ENCODE measurements at places on chromosomes 2 and 18. TPM values are rescaled to one million over a fixed set of nuclear protein-coding genes. Genes with fewer than 3 reads are reported as not detected.

GRCh38 chr2:219073413-219074129, 12.8 kb upstream of the IHH start:
- peak; percentile 68 for DNase-seq

DNA sequence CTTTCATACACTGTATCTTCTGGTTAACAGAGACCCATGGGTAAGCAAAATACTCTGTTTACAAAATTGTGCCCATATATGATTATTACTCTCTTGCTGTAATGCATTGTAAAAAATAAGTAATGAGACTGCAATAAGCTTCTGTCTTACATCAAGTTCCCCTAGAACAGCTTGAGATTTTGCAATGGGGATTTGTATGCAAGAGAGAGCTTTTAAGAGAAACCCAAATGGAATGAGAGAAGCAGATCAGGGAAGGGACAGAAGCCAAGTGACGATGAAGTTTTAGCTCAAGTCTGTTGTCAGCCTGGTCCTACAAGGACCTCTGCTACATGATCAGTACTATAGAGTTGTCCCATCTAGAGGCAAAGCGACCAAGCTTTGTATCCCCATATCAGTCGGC, 218.1 kb upstream of the VWC2L start:
- DNase-seq = peak; percentile 2

DNA sequence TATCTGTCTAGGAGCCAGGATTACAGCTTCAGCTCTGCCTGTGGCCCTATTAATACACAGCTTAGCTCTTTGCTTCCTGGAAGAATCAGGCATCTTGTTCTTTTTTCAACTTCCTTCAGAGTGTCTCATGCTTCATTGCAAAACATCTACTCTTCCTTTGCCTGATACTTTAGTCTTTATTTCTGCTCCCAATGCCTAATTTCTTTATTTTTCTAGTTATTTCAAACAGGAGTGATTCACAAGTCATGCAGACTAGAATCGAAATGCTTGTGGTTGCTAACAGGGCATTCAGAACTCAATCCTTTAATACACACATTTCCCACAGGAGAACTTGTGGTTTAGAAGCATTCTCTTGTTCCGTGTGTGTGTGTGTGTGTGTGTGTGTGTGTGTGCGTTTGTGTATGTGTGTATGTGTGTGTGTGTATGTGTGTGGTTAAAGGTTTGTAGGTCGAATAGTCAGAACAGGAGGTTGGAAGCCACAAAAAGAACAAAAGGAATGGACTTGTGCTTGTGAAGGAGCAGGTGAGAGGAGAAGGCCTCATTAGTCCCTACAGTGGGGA, 28.3 kb upstream of the INSIG2 start:
- DNase-seq = no peak

DNA sequence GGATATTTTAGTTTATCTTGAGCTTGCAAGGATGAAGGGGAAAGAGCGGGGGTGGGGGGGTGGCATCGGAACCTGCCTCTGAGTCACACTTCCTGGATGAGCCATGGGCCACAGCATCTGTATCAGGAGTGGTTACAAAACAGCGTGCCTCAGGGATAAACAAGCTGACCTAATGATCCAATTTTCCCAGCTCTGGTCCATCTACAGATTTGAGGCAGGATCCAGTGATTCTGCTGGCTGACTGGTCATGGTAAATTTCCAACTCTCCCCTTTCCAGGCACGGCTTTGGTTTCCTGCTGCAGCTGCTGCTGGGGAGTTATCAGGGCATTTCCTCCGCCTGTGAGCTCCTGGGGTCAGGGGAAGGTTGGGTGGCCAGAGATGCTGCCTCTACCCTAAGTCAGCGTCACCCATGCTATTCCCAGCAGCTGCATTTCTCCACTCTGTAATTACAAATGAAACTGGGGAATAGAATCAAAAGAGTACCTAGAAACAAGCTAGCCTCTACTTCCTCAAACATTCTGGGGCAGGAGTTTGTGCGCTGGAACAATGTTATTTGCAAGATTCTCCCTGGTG, 4.7 kb upstream of the HPCAL1 start:
- DNase-seq = peak; percentile 47

Gene CLEC4F
- total RNA-seq = not detected

- no peak for DNase-seq
Observed at GRCh38 chr18:48569139-48569914, 30.5 kb downstream of the CTIF start.

Gene LYG2
- not detected for total RNA-seq

DNA sequence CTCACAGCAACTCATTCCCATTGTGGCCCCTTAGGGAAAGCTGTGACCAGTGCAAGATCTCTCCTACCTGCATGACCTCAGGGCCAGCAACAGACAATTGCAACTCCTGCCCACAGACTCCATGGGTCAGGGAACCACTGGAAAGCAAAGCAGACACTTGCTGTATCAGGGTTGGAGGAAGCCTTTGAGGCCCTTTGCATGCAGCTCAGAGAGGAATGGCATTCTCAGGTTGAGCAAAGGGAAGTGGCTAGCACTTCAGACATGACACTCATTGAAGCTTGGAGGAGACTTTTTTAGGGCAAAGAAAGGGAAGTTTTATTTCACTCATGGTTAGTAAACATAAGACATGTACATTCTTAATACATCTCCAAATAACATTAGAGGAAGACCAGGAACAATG, 22.1 kb downstream of the IL1F10 start:
- DNase-seq = no peak

- peak; percentile 43 for DNase-seq
Observed at GRCh38 chr2:138321458-138321857, 180.1 kb upstream of the SPOPL start.

Gene DPYSL5
- not detected for total RNA-seq

GRCh38 chr18:21933931-21934765, 193.6 kb downstream of the MIB1 start:
- DNase-seq = no peak

Gene SERPINB13
- total RNA-seq = 0.55 TPM

Gene SH2D6
- total RNA-seq = not detected

Gene GALNT14
- total RNA-seq = not detected

- no peak for DNase-seq
Observed at GRCh38 chr2:3768960-3769765, 65.8 kb downstream of the DCDC2C start.

- DNase-seq = peak; percentile 91
Observed at GRCh38 chr18:3447068-3447894, 2.7 kb upstream of the TGIF1 start.

GRCh38 chr18:47403317-47403716, 151.9 kb upstream of the SKOR2 start:
- DNase-seq = no peak

DNA sequence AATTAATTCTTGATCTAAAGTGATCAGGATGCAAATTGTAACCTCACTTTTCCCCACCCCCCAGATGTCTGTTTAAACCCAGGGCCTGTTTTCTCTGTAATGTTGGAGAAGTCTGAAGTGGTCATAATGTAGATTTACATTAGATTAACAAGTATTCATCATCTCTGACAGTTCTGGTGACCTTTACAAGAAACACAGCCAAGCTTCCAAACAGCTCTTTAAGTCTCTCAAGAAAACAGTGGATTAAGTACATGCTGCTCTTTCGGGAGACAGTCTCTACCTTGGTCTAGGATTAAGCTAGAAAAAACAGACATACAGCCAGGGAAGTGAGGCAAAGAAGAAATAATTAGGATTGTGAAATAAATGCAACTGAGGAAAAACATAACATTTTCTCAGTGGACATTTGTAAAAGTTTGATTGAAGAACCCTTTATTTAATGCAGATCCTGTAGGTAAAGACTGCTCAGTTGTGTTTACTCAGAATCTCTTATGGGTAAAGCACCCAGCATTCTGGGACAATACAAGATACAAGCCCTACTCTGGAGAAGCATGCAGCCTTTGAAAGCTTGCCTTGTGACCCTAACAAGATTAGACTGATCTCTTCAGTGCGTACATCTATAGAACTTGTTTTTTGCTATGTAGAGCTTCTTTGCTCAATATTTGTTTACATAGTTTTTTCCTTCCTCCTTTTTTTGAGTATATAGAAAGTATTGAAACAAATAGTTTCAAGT, 203.9 kb downstream of the PHLPP1 start:
- no peak for DNase-seq

GRCh38 chr2:128457716-128458115, 139.0 kb upstream of the HS6ST1 start:
- DNase-seq = no peak

- DNase-seq = no peak
Observed at GRCh38 chr2:170512266-170512665, 202.9 kb upstream of the SP5 start.

DNA sequence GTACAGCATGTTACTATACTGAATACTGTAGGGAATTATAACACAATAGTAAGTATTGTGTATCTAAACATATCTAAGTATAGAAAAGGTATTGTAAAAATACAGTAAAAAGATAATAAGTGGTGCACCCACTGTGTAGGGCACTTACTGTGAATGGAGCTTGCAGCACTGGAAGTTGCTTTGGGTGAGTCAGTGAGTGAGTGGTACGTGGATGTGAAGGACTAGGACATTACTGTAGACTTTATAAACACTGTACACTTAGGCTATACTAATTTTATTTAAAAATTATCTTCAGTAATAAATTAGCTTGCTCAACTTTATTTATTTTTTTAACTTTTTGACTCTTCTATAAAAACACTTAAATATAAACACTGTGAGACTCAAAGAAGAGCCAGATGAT, 82.6 kb downstream of the MTA3 start:
- no peak for DNase-seq

Gene POTEI
- total RNA-seq = not detected

DNA sequence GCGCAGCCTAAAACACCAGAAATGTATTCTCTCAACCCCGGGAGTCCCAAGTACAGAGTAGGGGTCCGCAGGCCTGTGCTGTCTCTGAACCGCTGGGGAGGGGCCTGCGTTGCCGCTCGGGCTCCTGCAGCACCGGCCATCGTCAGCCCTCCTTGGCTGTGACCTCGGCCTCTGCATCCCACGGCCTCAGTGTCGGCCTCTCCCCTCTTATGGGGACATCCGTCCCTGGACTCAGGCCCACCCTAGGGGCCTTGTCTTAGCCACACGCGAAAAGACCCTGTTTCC, 50.5 kb downstream of the KCNG2 start:
- no peak for DNase-seq

Gene POTEE
- not detected for total RNA-seq

Gene CXCR4
- total RNA-seq = not detected

DNA sequence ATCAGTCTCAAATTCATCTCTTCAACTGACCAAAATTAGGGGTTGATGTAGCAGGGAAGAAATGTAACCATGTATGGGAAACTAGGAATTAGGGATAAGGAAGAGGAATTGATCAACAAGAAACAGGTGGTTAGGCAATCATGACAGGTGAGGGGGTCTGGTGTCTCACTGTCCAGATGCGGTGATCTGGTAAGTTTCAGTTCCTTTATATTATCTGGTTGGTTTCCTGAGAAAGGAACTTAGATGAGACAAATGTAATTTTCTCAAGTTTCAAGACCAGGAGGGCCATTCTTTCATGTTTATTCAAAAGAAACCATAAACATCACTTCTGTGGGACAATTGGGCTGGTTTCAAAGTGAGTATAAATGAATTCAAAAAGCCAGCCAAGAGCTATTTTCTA, 306.2 kb upstream of the KCNJ3 start:
- no peak for DNase-seq

DNA sequence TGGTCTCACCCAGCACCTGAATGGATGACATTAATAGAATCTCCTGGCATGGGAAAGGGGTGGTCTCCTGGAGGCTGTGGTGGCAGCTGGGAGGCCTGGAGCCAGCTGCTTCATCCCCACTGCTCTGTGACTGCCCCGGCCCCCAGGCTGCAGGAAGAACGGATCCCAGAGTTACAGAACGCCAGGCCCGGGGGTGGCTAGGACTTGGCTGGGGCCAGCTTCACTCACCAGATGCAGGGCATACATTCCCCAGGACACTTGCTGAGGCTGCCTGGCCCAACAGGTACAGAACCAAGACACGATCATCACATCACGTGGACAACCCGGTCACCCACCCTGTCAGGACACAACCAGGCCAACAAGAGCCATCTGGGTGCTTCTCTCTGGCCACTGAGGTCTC, 178.6 kb upstream of the SALL3 start:
- no peak for DNase-seq

- DNase-seq = no peak
Observed at GRCh38 chr2:37802899-37803379, 122.1 kb upstream of the RMDN2 start.

Gene SERPINB7
- not detected for total RNA-seq

Gene IL36RN
- not detected for total RNA-seq

Gene ANKRD62
- total RNA-seq = not detected

Gene OSBPL6
- total RNA-seq = 1.5 TPM

DNA sequence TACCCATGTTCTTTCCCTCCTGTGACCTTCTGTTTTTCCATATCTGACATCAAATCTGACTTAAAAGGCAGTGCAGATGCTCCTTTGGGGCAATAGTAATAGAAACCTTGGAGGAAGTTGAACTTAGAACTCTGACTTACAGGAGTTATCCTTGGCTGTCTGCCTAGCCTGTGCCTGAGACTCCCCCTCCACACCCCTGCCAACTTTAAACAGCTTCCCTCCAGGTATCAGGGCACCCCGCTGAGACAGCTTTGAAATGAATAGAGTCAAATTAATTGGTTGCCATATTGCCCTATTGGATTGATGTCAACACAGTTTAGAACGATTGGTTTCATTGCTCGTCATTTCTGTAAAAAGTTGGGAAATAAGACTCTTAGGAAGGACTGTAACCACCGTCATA, 322.0 kb downstream of the PRKCE start:
- DNase-seq = no peak

DNA sequence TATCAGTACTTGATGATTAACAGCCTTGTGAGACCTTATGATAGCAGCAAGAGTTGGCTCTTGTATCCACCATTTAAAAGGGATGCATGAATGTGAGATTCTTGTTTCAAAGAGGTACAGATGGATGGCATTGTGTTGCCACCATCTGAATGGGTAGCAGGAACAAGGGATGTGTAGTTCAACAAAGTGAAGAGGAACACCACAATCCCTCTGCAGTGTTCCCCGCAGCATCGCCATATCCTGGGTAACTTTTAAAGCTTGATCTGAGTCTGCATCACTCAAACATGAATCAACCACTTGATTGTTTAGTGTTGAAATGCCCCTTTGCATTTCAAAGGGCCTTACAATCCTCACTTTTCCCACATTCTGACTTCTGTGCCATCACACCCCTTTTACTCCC, 106.7 kb downstream of the SS18 start:
- DNase-seq = no peak

DNA sequence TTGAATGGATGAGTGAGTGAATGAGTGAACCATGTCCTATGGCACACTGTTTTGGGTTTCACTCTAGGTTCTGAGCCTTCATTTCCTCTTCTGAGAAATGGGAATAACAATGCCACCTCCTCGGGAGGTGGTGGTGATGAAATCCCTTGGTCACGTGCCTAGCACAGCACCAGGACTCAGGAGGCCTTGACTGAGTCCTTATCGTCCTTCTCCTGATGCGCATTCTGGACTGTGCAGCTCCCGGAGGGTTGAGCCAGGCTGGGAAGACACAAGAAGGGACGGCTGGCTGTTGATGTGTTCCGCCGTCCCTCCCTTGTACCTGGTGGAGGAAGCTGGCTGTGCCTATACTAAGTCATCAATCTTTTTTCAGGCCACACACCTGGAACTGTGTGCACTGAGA, 437.3 kb downstream of the ZNF521 start:
- no peak for DNase-seq

Data from stomach (tissue), 19 donors.